Dermis blood vessel endothelial cell (primary cell): ENCODE measurements at places on chromosomes 3 and 15.

- DNase-seq, result no peak
Observed at GRCh38 chr15:35602836-35603235, 56.9 kb upstream of the DPH6 start.

GRCh38 chr15:48086576-48086975 lies 34.2 kb upstream of the SLC24A5 start:
- DNase-seq, result no peak

GRCh38 chr15:68990992-68991500 lies 23.4 kb upstream of the NOX5 start:
- no peak for DNase-seq

DNA sequence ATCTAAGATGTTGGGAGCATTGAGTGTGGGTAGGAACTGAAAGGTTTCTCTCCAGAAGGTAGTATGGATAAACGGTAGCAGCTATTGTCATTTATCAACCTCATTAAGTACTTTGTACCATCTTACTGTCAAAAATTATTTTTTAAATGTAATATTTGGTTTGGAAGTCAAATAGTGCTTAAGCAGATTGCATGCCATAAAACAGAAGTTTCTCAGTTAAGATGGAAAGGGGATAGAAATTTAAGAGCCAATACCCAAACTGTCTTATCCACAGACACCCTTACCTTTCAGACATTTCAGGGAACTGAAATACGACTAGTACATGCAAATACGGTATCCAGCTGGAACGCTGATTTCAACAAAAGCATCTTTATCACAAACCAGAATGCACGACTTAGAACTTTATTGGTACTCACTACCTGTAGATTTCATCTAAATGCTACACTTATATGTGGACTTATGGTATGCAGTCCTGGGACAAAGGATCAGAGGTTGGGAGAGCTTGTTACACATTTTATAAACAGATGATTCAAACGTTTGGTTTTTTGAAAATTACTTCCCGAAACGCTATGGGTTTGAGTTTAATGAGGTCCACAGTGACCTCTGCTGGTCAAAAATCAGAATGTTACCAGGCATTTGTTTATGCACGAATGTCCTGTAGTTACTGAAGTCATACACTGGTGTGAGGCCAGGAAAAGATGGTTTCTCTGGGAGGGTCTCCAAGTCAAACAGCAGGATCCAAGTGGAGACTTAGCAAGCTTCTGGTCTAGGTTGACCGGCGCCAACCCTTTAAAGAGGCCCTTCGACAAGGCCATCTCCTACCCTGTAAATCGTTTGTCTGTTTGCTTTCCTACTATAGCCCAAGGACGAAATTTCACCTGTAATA lies 45.7 kb upstream of the DUT start:
- peak; percentile 86 for DNase-seq

DNA sequence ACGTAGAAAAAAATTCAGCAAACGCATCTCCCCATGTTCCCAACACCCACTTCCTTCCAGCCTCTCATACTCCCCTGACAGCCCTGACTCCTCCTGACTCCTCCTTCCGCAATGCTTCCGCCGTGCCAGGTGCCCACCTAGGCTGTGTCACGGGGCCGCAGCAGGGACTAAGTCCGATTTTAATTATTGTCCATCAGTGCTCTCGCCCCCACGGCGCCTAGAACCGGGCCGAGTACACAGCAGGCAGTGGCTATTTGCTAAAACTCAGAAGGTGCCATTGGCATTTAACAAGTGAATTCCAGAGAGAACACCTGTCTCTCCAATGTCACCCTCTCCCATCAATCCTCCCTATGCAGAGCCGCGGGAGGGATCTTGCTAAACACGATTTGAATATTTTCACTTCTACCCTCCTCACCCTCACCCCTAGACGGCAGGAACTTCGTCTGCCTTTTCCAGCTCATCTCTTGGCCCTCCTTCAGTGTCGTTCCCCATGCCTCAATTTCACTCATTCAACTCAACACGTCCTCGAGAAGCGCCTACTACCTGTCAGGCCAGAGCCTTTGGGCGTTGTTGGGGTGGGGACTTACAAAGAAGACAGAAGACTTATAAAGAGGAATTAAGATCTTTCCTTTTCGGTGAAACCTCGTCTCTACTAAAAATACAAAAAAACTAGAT lies 11.5 kb upstream of the SHF start:
- peak; percentile 39 for DNase-seq

- DNase-seq, result peak; percentile 41
Observed at GRCh38 chr15:52121896-52122295, 9.3 kb upstream of the BCL2L10 start.

GRCh38 chr3:43647331-43648166 lies 25.7 kb upstream of the ANO10 start:
- DNase-seq, result no peak
